ENCODE measurements at places on chromosomes 13 and 19.

DNA sequence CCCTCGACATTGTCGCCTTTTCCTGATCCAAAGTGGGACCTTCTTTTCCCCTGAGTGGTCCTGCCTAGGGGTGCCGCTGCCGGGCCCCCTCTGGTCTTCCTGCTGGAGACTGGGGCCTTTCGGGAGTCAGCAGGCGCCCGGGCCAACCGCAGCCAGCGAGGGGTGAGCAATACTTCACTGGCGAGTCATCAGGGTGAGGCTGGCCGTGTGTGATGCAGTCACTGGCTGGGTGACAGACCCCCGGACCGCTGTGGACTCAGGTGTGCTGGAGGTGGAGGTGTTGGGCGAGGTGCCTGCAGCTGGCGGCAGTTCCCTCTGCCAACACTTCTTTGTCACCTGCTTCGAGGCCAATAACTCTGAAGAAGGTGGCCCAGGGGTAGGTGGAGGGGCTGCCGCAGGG lies 1.5 kb upstream of the CGB5 start:
- DNase-seq, result peak; percentile 63

GRCh38 chr19:12913011-12913561 lies 6.0 kb downstream of the SYCE2 start:
- DNase-seq, result no peak

- peak; percentile 37 for DNase-seq
These were observed 564 bp downstream of the HS6ST3 start for GRCh38 chr13:96090240-96091101.

DNA sequence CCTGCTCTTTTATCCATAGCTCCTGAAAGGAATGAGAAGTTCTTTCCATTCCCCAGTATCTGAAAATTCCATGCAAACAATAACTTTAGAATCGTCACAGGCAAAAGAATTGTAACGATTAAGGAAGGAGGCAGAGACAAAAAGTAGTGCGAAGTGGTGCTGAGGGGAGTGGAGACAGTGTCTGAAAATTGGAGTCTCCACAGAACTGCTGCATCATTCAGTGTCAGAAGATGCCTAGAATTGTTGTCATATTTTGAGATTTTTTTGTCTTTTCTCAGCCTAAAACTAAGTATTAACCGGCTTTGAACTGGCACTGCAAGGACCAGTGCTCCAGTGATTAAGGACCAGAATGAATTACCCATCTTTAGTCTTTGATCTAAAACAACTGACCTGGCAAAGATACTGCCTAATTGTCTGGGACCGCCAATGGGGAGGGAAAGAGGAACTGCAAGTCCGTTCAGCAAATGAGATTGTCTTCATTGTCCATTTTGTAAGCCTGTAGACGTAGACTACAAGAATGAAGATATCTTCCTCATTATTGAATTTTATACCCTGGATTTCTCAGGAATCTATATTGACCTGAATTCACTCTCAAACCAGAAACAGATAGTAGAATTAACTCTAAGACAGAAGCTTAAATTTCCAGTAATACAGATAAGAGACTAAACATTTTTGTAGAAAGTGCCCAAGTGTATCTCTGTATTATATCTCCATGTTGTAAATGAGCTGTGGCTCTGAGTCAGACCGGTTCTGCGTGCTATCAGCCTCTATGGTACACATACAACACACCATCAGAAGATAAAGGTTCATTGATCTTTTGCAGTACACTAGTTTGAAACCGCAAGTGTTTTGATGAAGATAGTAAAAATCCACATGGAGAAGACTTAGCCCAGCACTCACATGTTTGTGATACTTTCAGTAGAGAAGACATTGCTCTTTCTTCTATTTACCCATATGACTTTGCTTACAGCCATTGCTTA lies 293.2 kb downstream of the EFNB2 start:
- DNase-seq, result no peak

GRCh38 chr19:46408664-46409039 lies 4.7 kb downstream of the CCDC8 start:
- DNase-seq, result no peak

- no peak for DNase-seq
These were observed 166.6 kb downstream of the SLITRK6 start for GRCh38 chr13:85632526-85633195.

- no peak for DNase-seq
These were observed 421.4 kb downstream of the COG6 start for GRCh38 chr13:40076765-40077362.

DNA sequence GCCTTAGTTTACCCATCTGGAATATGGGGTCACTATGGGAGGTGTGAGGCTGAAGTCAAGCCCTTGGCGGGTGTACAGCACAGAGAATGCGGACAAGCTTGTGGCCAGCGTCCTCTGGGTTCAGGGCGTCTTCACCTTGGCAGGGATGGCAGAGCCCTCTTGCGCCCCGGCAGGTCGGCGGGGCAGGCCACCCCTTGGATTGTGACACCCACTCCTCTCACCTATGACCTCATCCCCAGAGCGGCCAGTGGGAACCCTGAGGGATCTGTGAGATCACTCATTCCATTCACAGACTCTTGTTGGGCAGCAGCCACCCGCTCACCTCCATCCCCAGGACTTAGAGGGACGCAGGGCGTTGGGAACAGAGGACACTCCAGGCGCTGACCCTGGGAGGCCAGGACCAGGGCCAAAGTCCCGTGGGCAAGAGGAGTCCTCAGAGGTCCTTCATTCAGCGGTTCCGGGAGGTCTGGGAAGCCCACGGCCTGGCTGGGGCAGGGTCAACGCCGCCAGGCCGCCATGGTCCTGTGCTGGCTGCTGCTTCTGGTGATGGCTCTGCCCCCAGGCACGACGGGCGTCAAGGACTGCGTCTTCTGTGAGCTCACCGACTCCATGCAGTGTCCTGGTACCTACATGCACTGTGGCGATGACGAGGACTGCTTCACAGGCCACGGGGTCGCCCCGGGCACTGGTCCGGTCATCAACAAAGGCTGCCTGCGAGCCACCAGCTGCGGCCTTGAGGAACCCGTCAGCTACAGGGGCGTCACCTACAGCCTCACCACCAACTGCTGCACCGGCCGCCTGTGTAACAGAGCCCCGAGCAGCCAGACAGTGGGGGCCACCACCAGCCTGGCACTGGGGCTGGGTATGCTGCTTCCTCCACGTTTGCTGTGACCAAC lies at the start of gene SPACA4:
SPACA4 (plus strand) TSS at position 280 of the 896 bp plus-strand sequence; CDS start at position 517, 237 bp downstream.
- DNase-seq, result no peak

GRCh38 chr13:51034906-51035305 lies 76.2 kb downstream of the C13orf42 start:
- DNase-seq, result no peak

GRCh38 chr13:25153736-25154135 lies 18.4 kb downstream of the AMER2 start:
- no peak for DNase-seq

DNA sequence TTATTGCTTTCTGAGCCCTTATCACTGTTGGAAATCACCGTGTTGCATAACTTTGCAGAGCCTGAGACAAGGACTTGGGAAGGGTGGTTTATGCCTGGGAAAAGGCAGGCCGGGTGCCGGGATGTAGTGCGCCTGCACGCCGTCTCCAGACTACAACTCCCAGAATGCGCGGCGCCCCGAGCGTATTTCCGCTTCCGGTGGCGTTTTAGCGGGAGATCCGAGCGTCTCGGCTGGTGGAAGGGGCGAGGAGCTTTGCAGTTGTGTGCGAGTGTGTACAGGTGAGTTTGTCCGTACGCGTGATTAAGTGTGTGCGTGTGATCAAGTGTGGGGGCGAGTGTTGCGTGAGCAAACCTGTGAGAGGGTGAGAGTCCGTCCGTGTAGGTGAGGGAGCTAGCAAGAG lies 75.4 kb downstream of the PEG3 start:
- peak; percentile 86 for DNase-seq

GRCh38 chr19:35915443-35915842 lies 7.3 kb upstream of the TYROBP start:
- no peak for DNase-seq

DNA sequence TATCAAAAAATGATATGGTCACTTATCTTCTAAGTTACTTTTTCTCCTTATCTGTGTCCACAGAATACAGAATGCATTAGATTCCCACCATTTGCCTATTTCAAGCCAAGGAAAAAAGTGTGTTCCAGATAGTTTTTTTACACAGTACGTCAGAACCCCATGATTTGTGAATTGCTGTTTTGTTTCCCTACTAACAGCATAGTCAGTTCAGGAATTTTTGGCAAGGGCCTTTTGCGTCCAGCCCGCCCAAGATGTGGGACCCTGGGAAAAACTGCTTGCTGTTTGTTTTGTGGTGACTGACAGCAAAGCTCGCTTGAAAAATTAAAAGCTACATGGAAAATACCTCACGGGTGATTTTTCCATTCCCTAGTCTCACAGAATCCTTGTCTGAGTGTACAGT lies 20.4 kb upstream of the FAM216B start:
- no peak for DNase-seq

DNA sequence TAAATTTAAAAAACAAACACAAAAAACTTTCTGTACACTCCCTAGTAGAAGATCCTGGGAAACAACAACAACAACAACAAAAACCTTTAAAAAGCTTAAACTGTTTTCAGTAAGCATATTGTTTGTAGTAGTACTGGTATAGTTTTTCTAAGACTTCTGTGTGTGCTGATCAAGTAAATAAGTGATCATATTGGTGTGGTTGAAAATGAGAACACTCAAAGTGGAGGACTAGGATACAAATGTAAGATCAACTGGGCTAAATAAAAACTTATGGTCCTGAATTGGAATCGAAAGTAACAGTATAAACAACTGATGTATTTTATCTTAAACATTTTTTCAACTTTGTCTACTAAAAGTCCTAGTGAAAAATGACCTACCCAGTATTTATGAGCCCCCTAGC lies 135.5 kb downstream of the FOXO1 start:
- no peak for DNase-seq

DNA sequence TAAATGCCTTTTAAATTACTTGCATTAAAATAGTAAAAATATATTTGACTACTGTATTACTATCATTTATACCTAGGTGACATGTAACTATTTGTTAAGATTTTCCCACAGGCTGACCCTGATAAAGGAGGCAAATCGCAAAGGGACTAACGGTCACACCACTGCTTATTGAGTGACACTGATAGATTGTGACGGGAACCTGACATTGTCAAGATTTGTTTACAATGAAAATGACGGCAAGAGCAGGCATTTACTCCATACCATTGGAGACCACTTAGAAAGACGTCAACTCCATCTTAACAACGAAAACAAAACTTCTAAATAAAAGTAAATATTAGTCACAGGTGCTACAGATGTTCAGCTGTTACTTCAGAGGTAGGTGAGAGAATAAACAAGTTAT lies 289.0 kb downstream of the DACH1 start:
- DNase-seq, result no peak

DNA sequence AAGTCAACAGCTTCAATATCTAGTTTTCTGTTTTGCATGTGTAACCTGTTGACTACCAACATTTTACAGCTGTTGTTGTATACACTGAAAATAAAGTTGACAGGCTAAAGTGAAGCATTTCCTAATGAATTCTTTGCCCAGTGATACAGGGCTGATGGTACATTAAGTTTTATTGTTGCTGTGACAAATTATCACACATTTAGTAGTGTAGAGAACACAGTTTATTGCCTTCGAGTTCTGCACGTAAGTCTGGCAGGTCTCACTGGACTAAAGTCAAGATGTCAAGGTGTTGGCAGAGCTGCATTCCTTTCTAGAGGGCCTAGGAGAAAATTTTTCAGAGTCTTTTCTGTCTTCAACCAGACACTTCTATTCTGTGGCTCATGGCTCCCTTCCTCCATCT lies 184.2 kb downstream of the SLITRK6 start:
- no peak for DNase-seq

DNA sequence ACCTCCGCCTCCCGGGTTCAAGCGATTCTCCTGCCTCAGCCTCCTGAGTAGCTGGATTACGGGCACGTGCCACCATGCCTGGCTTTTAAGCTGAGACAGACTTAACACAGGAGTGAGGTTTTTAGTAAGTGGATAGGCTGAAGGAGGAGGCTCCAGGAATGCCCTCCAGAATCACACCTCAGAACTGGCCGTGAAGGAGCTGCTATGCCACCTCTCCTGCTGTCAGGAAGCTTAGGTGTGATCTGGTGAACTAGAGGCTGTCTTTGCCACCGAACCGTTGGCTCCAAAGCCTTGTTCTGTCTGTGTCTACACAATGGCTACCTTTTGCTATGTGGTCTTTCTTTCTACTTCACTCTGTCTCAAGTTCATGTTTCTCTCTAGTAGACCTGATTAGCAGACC lies 4.2 kb downstream of the PDCD2L start:
- no peak for DNase-seq

DNA sequence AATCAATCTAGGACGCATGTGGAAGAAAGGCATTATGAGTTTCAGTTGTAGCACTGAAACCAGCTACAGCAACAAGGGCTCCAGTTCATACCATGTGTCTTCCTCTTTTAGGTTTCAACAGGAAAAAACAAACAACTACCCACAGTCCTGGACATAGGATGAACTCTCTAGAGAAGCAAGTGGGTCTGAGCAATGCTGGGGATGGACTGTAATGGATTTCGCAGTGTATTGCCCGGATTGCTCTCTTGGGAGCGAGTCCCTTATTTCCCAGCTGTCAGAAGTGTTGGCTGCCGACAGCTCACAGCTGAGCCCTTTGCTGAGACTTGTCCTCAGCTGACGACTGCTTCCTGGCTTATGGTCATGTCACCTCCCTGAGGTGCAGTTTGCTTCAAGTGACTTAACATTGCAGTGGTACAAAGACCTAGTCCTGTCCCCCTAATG lies 12.1 kb upstream of the MYCBP2 start:
- DNase-seq, result no peak

DNA sequence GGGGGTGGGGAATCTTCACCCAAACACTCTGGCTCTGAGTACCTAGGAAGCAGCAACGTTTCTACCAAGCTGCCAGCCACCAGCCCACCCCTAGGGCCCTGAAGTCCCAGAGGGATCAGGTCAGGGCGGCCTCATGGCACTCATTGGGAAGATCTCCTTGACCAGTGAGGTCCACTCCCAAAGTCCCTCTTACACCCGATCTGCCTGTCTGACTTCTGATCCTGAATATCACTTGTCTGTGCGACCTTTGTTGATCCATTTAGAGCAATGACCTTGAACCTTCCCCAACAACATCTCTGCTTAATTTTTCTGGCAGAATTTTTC lies 2.1 kb upstream of the GNA15 start:
- no peak for DNase-seq

GRCh38 chr19:53947624-53948023 lies 15.1 kb upstream of the CACNG8 start:
- no peak for DNase-seq

DNA sequence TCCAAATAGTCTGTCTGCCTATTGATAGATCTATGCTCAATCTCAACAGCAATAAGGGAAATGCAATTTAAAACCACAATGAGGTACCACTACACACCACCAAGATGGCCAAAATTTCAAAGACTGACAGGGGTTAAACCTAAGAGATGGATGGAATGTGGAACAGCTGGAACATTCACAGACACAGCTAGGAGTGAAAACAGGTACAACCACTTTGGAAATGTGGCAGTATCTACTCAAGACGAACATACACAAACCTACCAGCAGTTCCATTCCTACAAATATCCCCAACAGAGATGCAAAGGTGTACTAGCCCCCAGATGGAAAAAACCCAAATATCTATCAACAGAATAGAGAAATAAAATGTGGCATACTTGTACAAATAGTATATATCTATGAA lies 86.4 kb downstream of the TSC22D1 start:
- DNase-seq, result no peak
